CD4-positive, alpha-beta T cell (primary cell): ENCODE measurements at places on chromosomes 5 and 9.

DNA sequence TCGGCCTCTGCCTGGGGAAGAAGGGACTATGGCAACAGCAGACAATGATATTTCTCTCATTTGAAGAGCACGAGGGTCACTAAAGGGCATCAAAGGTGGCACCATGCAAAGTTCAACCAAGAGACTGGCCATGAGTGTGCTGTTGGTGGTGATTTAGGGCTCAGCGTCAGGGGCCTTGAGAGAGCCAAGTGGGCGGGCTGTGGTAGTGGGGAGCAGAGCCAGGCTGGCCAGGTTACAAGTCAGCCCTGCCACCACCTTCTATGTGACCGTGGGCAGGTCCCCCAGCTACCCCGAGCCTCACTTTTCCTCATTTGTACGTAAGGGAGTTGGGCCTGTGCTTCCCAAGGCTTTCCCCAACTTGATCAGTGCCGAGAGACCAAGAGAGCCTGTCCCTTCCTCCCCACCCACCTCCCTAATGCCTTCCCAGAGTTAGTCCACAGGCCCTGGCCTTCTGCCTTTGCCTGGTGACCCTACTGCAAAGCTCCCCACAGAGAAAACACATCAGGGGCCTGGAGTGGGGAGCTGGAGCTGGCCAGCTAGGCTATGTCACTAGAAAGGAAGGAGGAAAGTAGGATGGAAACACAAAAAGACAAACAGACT, 104.3 kb downstream of the PDE6A start:
- DNase-seq = no peak

DNA sequence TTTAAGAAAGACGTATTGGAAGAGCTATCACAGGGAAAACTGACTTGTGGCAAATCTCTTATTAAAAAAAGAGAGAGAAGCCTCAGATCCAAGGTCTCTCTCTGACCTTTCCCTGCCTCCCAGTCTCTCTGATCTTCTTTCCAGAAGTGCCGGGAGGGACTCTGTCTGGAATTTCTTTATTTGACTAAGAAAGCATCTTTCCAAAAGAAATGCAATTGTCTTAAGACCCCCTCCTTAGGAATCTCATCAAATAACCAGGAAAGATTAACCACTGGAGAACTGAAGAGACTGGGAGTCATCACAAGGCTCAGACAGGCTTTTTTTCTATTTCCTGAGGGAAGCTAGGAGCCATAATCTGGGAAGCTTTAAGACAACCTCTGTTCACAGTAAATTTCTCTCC, 4.6 kb downstream of the C1QTNF3 start:
- DNase-seq = no peak

DNA sequence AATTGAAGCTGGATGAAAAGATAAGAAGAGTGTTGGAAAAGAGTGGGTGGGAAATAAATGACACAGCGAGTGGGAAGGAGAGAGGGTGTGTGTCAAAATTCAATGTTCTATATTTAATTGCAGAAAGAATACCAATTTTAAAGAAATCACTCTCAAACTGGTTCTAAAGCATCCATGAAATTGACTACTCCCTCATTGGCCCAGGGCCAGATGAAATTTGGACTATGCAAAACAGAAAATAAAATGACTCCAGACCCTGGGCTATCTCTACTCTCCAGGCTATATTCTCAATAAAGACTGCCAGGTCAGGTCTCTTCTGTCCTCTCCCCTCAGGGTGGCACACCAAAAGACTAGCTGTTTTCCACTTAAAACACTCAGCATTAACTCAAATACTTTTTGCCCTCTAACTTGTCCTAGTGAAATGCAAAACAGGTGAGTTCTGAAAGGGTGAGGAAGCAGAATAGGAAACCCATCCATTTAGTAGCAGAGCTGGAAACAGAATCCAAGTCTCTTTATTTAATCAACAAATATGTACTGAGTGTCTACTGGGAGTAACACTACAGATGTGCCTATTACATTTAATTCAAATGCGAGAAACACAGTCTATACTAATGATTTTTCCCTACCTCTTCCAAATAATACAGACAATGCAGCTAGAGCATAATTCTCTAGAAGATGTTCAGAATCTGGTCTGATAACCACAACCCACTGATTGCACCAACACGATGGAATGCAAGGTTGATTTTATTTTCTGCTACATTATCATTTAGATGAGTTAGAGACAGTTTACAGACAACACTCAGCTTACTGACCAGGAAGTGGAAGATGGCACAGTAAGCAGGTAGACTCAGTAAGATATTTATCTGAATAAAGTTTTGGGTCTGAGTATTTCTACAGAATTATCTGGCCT, 42.1 kb downstream of the EFCAB9 start:
- no peak for DNase-seq

DNA sequence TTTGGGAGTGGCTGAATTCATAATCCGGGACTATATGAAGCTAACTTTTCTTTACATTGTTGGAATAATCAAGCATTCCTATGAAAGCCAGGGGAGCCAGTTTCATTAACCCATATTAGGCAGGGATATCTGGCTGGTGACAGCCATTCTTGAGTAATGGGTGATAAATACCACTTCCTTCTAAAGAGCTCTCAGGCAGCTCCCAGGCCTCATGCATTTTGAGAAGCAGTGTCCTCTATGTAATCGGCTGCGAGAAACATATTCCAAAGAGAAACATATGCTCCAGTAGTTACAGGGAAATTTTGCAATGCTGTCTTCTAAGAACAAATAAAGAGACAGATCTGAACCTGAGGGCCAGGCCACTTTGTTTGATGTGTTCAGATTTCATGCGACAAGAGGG, 83.1 kb downstream of the MSX2 start:
- DNase-seq = no peak

DNA sequence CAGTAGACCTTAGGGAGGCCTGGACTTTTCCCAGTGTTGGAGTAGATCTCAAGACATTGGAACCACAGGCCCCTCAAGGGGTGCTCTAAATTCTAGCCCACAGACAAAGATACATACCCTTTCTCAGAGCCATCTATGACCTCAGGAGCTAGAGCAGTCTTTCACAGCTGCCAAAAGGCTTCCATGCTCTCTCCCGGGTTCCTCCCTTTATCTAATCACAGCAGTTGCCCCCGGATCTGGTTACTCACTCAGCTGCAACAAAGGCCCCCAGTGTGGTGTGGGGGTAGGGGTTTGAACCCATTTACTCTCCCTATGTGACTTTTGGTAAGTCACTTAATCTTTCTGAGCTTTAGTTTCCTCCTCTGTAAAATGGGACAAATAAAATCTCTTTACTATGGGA, 27.0 kb downstream of the POU4F3 start:
- DNase-seq = no peak
